ENCODE measurements at places on chromosomes 12 and 14. TPM values are rescaled to one million over a fixed set of nuclear protein-coding genes. Genes with fewer than 3 reads are reported as not detected.

Gene GNB3
- total RNA-seq: 2.1 TPM

Gene IKZF4
- total RNA-seq: 1.2 TPM

Gene MIPOL1
- total RNA-seq: 9.3 TPM

Gene CALM1
- total RNA-seq: 498 TPM

Gene PMCH
- not detected for total RNA-seq

Gene FITM1
- 0.32 TPM for total RNA-seq

Gene SFSWAP
- 25.8 TPM for total RNA-seq

Gene GYS2
- not detected for total RNA-seq

Gene SLC38A4
- 0.49 TPM for total RNA-seq

Gene EML5
- 0.39 TPM for total RNA-seq

Gene MLEC
- total RNA-seq: 90.5 TPM

Gene IRAK4
- total RNA-seq: 10.8 TPM

Gene ESPL1
- 15.0 TPM for total RNA-seq

Gene IL31
- total RNA-seq: not detected

Gene GEMIN2
- 18.3 TPM for total RNA-seq

Gene GARIN6
- total RNA-seq: not detected

Gene TIGAR
- total RNA-seq: 20.8 TPM

Gene MORN3
- 0.39 TPM for total RNA-seq

Data from foreskin keratinocyte (primary cell).